ENCODE measurements at places on chromosomes 3 and 15.

- no peak for DNase-seq
These were observed 1.7 kb downstream of the BNC1 start for GRCh38 chr15:83282776-83283137.

DNA sequence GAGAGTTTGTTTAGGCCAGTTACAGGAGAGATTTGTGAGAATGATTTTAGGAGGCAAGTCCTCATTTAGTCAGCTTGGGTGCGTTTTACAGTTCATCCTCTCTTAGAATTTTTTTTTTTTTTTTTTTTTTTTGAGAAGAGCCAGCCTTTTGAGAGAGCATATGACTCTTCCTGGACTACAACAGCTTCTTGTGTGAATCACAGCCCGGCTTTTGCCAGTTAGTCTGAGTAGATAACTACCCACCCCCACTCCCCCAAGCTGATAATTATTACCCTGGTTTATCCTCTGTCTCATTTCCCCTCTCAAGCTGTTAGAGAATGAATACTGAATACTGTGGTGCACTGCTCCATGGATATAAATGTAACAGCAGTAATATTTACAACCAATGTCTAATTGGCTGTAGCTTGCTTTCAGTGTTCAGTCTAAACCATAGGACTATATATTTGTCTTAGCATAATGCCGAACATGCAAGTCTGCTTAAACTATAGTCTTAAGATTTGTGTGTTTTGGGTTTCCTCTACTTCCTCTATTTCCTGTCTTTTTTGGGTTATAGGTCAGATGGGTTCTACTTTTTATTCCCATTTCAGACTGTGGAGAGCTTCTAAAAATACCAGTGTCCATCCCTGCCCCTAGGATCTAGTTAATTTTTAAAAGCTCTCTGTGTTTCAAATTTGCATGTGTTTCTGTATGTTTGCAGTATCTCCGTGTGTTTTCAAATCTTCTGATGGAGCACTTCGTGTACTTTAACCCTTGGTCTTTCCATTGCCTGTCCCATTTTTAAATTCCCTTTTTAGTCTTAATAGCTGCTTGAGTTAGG, 8.0 kb downstream of the CHD2 start:
- peak; percentile 39 for DNase-seq

GRCh38 chr3:58020783-58021071, 12.5 kb downstream of the FLNB start:
- no peak for DNase-seq

GRCh38 chr3:57822686-57823085, 66.6 kb downstream of the SLMAP start:
- DNase-seq: no peak

GRCh38 chr3:129224984-129225393, 24.4 kb upstream of the COPG1 start:
- no peak for DNase-seq

DNA sequence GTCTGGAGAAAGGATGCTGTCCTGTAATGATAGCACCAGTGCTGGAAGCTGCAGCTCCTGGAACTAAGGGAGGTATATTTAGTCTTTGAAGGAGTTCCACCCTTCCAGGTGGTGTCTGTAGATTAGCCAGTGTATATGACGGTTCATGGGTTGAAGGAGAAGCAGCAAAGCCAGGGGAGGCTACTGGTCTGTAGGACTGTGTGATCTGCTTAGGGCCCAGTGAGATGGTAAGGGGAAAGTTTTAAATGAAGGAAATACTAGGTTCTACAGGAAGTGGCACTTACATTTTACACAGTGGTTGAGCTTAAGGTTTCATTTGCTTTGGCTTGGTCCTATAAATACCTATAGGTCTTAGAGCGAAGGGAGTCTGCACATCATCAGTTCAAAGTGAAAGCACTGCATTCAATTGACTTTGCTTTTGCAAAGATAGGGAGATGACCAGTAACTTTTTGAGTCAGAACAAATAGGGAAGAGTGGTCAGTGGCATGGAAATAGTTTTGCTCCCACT, 5.6 kb downstream of the SLC25A38 start:
- no peak for DNase-seq

DNA sequence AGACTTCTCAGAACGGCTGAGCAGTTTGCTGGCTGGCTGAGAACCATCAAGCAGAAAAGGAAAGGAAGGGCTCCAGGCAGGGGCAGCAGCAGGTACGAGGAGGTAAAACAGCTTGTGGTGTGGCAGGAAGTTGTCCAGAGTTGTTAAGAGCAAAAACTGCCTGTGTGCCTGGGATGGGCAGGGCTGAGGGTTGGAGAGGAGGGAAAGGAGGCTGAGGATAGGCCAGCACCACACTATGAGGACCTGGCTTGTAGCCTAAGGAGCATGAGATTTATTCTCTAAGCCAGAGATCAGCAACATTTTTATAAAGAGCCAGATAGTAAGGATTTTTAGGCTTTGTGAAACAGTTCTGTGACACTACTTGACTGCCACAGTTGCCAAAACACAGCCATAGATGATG, 8.0 kb downstream of the IGSF10 start:
- no peak for DNase-seq

All from stimulated activated CD4-positive, alpha-beta T cell treated with anti-CD3 and anti-CD28 coated beads, Interleukin-2, amount 100 ng/mL, for 4 hours (primary cell).